Tongue (tissue), 3 donors: ENCODE measurements at places on chromosomes 2 and 18.

DNA sequence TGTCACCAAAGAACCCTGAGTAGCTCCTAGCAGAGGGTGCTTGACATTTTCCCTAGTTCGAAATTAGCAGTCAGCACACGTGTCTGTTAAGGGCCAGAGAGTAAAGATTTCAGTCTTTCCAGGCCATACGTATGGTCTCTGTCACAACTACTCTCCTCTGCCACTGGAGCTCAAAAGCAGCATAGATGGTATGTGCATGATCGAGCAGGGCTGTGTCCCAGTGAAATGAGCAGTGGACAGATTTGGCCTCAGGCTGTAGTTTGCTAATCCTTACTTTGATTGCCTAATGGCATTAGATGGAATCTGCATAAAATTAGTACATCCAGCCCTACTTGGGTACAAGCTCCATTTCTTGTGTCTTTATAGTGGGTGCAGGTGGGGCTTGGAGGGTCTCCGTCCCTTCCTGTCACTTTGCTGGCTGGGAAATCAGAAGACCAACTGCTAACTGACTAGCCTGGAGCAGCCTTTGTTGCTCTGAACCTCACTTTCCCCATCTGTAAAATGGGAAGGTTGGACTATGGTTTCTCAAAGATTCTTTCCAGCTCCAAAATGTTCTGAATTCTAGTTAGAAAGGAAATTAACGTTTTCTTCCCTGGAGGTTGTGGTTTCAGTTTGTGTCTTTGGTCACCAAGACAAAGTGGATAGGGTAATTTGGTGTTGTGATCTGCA lies 108.5 kb downstream of the GLI2 start:
- no peak for DNase-seq

GRCh38 chr2:40090044-40090443 lies 311.0 kb upstream of the THUMPD2 start:
- DNase-seq = no peak

DNA sequence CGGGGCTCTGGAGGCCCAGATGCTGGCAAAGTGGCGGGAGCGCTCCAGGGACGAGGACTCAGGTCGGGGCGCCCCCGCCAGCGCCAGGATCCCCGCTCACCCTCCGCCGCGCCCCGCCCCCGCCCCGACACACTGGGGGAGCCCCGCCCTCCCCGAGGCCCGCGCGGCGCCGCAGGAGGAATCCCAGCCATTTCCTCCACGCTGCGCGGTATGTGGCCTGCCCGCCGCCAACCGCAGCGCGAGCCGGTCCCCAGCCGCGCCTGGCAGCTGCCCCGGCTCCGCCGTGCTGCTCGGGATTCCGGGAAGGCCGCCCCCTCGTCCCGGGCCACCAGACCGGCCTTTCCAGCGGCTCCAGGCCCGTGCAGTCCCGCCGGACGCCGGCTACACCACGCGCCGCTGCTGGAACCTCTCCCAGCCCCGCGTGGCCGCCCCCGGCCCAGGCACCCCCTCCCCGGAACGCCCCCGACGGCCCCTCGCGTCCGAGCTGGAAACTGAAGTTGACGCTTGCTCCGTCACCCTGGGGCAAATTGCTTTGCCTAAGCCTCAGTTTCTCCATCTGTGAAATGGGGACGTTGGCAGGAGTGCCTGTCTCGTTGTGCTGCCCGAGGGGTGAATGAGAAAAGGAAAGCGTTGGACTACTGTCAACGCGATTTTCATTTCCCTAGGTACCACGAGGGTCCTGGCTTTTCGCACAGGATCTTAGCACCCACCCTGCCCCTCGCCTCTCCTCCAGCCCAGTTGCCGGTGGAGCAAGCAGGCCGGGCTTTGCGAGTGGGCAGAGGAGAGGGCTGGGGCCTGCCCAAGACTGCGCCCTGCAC lies 53.6 kb downstream of the PKDCC start:
- peak; percentile 69 for DNase-seq

GRCh38 chr2:185044323-185044874 lies 446.1 kb downstream of the ZNF804A start:
- no peak for DNase-seq

DNA sequence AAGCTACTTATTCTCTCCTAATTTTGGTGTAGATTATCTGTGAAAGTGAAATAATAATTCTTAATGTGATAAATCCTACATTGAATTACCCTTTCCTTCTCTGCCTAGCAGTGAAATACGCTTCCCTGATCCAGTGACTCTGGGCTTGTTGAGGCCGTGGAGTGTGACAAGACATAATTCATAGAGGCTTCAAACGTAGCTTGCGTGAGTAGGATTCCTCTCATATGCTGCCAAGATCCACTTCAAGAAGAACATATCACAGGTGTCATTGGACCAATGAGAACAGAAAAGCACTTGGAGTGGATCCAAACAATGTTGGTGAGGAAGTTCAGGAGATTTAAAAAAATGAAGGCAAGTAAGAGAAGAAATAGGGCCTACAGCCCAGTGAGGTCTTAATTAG lies 221.3 kb upstream of the TMEFF2 start:
- DNase-seq = peak; percentile 21

DNA sequence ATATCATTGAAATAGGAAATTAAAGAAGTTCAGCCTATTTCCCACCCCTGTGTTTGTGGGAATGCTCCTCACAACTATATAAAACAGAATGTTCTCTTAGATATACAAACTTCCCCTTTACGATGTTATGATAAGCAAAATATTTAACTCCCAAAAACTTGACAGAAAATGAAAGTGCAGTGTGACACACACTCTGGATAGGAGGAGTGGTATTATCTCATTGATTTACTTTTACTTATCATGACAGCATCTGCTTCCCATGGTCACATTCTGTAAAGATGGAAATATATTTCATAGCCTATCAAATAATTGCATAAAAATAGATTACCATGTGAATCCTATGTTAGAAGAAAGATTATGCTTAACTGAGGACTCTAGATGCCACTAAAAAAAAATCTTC lies 96.6 kb upstream of the STK17B start:
- DNase-seq = no peak

DNA sequence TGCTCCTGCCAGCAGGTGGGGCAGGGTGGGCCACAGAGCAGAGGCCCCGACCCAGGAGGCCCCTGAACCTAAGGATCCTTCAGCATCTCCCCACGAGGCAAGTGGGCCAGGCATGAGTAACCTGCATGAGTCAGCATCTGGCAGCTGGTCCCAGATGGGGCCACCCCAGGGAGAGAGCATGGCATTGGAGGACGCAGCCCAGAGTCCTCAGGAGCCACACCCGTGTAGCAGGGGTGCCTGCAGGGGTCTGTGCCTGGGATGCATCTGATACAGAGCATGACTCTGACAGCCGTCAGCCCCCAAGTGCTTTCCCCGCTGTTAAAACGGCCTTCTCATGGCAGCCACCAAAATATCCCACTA lies 185.6 kb upstream of the SALL3 start:
- no peak for DNase-seq

DNA sequence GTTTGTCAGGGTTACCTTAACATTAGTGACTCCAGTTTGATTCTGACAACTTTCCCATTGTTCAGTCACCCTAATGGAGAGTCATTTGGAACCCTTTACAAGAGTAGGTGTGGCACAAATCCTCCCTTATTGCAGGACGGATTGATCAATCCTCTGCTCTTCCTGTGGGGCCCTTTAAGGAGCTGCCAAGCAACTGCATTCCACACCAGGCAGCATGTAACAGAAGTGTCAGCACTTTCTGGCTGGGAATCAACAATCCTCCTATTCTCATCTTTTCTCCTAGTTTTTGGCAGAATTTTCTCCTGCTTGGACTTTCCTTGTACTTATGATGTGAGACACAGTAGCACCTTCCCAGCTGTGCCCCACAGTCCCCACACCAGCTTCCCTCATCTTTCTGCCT lies 177.8 kb downstream of the ST6GAL2 start:
- peak; percentile 19 for DNase-seq

GRCh38 chr2:46518861-46519260 lies 39.5 kb downstream of the TMEM247 start:
- peak; percentile 38 for DNase-seq

- DNase-seq = no peak
These were observed 335.0 kb downstream of the TGIF1 start for GRCh38 chr18:3784949-3785348.

DNA sequence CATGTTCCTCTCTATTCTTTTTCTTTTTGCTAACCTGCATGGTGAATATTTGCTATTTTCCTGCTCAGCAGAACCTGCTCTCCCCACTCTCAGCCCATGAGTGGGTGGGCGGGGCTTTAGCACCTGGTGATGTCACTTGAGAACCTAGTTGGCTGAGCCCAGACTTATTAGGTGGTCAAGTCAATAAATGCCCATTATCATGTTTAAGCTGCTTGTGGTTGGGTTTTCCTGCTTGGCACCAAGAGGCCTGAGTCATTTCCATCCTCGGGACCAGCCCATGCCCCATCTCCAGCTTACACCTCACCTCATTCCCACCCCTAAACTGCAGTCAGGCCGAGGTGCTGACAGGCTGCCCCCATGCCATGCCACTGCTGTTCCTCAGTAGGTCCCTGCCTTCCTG lies 226.6 kb downstream of the ANKRD30B start:
- DNase-seq = no peak

- DNase-seq = no peak
These were observed 797 bp downstream of the ANO7 start for GRCh38 chr2:241189093-241189855.

DNA sequence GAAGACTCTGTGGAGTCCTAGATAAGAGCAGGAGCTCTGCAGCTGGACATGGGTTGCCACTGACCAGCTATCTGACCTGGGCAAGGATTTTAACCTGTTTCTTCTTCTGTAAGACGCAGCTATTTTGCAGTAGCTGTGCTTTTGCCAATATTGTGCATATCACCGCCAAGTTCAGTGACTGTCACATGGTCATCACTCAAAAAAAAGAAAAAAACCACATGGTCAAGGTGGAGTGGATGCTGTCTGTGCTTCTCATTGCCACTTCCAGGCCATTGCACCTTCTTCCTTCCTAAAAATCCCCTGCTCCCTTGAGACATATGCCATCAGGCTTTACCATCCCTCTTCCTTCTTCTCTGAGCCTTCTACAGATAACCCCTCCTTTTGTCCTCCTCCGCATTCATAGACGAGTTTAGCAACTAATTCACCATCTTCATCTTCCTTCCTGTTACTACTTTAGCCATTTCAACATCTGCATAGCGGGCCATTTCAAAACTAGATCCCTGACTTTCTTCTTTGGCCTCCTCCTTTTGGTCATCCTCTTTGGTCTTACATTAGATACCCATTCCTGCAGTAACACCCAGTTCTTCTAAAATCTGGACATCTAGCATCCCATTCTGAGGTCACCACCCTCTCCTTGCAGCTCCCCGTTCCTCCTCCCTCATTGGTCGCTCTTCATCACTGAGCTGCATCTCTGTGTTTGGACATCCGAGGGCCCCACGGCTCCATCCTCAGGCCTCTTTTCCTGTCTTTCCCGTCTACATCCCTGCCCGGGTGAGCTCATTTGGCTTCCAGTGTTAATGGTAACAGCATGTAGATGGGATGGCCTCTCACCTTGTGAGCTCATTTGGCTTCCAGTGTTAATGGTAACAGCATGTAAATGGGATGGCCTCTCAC lies 17.8 kb downstream of the RNF144A start:
- DNase-seq = no peak

- DNase-seq = no peak
These were observed 201.6 kb upstream of the PARD3B start for GRCh38 chr2:204343685-204344084.

GRCh38 chr2:154898269-154898668 lies 199.8 kb downstream of the KCNJ3 start:
- DNase-seq = no peak

- DNase-seq = peak; percentile 79
These were observed 147.1 kb downstream of the CCBE1 start for GRCh38 chr18:59550174-59550516.

DNA sequence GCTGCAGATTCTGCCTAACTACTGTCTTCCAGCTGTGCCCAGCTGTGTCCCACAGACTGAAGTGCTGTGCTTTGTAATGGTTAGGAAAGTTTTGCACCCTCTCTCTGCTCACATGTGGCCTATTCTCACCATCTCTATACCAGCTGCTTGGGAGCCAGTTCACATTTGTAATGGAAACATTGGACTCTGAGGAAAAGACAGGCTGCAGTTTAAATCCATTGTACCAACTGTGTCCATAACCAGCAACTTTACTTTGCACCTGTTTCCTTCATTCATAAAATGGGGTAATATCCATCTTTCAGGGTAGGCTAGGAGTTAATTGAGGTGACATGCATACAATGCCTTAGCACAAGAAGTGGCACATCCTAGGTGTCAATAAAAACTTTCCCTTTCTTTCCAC lies 344.0 kb downstream of the TNS1 start:
- DNase-seq = peak; percentile 90

DNA sequence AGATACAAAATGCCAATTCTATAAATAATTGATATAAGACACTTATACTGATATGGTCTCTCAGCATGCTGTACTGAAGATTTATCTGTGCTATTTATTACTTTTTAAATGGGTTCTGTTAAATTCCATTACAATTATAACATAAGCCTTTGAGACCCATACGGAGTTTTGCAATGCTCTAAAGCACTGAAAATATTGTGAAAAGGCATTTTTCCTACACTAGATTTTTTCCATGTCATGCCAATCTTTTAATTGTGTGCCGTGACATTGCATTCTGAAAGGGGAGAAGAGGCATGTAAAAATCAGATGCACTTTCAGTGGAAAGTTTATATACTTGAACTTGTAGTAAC lies 46.5 kb downstream of the EFEMP1 start:
- no peak for DNase-seq

GRCh38 chr2:229691631-229692030 lies 22.7 kb downstream of the DNER start:
- DNase-seq = no peak

DNA sequence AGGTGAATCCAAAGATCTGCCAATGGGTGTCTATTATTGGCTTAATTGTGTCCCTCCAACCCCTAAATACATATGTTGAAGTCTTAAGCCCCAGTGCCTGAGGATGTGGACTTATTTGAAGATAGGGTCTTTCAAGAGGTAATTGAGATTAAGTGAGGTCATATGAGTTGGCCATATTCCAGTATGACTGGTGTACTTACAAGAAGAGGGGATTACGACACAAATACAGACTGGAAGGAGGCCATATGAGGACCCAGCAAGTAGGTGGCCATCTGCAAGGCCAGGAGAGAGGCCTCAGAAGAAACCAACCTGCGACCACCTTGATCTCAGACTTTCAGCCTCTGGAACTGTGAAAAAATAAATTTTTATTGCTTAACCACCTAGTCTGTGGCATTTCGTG lies 121.1 kb upstream of the FN1 start:
- peak; percentile 35 for DNase-seq

DNA sequence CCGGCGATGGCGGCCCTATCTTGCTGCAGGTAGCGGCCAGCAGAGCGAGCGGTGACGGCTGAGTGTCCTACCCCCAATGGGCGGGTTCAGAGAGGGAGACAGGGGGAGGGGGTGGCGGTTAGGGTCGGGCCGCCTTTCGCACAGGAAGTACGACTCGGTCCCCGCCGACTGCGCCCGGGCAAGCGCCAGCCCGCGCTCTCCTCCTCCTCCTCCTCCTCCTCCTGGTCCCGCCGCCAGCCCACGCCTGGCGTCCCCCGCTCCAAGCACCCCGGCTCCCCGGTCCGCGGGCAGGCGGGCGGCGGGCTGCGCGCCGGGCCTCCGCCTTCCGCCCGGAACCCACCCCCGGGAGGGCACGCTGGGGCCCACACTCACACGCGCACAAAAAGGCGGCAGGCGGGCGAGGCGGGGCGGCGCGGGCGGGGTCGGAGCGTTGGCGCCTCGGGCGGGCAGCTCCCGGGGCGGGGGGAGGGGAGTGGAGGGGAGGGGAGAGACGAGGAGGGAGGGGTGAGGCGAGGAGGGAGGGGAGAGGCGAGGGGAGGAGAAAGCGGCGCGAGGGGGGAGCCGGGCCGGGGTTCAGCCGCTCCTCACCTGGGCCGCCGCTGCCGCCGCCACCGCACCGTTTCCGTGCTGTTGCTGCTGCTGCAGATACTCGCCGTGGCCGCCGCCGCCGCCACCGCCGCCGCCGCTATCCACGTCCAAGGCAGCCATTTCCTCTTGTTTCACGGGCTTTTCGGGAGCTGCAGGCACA lies 1.2 kb downstream of the SP3 start:
- DNase-seq = peak; percentile 95
